NCI-H2227 treated with DMSO at 0.1 percent for 48 hours (cell line): ENCODE measurements at places on chromosomes 16 and 17.
A peak's percentile ranks its signal among the peaks of the same experiment; 100 is the strongest.

- no peak for DNase-seq
These were observed 40.6 kb downstream of the STH start for GRCh38 chr17:46039592-46040186.

- DNase-seq = no peak
These were observed 475.6 kb downstream of the CDH13 start for GRCh38 chr16:83102336-83102735.

- DNase-seq = no peak
These were observed 9.0 kb downstream of the SMIM5 start for GRCh38 chr17:75642182-75642783.

DNA sequence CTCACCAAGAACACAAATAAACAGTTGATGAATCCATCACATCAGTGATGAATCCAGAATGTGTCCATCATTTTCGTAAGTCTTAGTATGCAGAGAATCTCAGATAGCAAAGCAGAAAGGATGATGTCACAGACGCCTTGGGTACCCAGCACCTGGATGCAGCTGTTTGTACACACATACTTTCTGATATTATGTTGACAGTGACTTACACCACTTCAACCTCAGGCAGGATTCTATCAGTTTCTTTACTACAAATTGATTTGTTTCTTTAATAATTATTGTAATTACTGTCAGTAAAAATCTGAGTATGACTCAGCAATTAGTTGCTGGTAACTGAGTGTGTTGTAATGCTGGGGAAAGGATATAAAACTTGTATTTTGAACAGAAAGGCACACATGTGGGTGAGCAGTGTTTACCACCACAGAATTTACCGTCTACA is 159.8 kb downstream of the RPTOR start:
- no peak for DNase-seq

- no peak for DNase-seq
These were observed 21.8 kb downstream of the KLHL36 start for GRCh38 chr16:84670063-84670462.

DNA sequence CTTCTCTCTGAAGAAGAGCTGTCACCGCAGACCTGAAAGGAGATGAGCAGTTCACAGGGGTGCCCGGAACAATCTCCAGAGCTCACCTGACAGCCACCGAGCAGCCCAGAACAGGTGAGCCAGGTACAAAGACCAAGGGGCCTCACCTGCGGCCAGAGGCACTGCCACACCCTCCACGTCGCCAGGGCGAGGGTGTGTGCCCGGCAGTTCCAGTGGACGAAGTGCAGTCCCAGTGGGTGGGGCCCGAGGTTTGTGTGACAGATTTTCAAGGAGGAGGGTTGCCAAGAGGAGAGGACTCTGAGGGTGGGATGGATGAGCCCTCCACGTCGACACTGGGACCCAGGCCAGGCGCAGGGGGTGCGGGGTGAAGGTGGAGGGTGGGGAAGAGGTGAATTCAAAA is 61.7 kb downstream of the SMPD3 start:
- DNase-seq = no peak

DNA sequence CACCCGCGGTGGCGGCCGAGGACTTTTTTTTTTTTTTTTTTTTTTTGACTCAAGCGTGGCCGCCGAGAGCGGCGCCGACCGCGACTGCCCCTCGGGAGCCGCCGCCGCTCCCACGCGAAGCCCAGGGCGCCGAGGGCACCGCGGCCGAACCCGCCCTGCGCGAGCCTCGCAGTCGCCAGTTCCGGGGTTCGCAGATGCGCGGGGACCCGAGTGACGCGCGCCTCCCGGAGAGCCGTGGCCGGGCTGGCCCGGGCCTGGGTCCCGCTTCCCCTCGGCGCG is 1.1 kb downstream of the METRNL start:
- DNase-seq = no peak

GRCh38 chr17:34178092-34178491 is 77.0 kb upstream of the CCL2 start:
- DNase-seq = no peak

DNA sequence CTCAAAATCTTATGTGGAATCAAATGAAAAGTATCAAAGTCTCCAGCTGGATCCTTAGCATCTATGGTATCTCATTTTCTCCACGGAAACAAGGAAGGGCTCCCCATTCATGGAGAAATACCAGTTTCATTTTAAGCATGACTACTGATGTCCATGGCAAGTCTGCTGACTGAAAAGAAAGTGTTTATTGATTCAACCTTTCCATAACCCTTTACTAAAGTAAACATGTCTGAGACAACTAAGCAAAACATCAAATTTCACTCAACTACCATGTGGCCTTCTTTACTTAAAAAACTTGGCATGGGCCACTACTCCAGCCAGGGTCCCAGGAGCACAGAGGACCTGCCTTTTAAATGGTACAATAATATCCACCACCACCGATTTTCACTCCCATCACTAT is 928.0 kb upstream of the SOX9 start:
- no peak for DNase-seq

DNA sequence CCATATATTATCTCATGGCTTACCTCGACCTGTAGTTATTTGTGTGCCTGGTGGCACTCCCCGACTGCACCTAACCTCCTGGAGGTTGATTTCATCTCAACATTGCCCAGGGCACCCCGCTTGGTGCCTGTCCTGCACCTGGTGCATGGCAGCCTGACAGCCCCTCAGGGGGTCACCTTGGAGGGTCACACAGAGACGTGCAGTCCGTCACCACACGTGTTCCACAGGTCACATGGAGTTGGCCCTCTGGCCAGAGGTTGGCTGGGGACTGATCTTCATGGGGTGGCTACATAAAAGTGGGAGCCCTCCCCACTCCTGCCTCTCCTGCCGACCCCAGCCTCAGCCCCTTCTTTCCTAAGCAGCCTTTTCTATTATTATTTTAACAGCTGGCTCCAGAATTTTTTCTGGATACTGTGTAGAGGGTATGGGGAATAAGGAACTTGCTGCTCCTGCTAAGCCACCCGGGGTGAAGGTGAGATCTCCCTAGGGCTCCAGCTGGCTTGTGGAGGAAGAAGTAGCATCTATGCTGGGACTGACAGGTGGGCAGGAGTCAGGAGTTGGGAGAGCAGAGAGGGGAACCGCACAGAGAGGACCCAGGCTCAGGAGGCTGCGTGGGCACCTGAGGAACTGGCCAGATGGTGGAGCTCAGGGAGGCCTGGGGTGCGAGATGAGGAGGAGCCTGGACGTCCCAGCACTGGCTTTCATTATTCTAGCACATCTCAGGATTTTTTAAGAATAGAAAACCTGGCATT is 12.5 kb upstream of the NKD1 start:
- DNase-seq = no peak

DNA sequence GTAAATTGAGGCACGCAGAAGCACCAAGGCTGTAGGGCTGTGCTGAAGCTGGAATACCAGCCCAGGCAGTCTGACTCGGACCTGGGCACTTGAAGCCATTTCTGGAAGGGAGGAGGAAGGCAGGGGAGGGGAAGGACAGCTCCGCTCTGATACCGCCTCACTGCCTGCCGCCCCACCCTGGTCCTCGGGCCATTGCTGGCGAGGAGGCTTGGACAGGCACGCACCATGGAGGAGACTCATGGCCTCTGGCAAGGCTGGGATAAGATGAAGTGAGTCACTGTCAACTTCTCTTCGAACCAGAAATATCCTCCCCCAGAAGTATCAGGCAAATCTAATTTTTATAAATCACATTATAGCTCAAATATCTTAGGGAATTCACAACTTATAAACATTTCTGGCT is 81.3 kb downstream of the SDK2 start:
- DNase-seq = no peak

- DNase-seq = no peak
These were observed 117.6 kb upstream of the ZNF750 start for GRCh38 chr17:82957469-82957795.

DNA sequence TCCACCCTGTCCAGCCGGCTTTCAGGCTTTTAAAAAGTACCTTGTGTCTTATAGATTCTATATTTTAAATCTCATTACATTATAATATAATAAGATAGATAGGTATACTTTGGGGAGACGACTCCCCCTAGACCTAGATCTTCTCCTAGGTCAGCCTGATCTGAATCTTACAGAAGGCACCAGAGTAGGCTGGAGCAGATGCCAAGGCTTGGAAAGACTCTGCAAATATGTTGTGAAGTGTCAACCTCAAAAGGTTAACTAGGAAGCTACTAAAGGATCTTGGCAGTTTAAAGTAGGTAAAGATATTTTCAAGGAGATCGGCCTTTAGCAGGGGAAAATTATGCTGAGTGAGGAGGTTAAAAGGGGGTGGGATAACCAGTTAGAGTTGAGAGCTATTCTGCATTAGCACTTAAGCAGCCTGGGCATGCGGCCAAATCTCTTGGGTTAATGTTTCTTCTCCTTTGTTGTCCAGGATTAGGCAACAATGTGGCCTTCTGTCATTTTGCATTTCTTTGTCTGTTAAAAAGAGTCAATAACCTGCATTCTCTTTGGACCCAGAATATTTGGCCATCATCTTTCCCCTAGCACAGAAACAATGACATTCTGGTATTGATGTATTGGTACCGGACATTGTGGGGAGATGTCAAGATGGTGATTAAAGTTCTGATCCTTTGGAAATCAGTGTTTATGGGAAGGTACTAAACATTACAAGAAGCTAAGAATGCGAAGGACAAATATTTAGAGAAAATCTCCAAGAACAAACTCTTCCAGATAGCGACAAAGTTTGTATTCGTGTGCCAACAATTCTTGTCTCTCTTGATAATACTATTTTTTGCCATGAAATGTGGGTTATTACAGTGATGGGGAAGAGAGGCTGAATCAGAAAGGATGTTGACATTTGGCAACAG is 51.2 kb upstream of the DHX40 start:
- peak; percentile 95 for DNase-seq

DNA sequence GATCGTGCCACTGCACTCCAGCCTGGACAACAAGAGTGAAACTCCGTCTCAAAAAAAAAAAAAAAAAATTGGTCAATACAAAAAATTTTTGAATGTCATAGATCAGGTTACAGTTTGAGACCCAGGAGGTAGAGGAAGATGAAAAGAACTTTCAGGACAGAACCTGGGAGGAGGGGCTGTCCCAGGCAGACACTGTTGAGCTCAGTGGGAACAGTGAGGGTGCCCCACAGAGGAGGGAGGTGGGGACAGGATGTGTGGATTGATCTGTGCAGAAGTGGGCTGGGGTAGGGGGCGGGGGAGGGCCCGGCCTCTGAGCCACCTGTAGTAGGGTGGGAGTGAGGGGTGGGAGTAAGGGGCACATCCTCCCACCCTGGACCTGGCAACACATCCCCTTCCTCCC is 58.3 kb downstream of the PRMT7 start:
- no peak for DNase-seq

DNA sequence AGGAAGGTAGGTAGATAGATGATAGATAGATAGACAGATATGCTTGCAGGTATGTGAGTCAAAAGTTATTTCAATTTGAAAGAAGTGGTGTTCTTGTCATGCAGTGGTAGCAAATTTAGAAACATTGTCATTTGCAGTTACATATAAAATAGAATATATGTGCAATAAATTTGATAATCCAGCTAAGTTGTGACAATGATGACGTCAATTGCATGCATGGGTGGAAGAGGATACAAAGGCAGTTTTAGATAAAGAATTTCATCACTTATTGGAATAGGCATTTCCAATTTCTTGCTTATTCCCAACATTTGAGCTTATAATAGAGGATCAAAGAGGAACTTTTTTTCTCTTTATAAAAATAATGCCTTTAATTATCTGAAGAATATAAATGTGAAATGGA is 99.2 kb upstream of the KCNJ16 start:
- DNase-seq = no peak

DNA sequence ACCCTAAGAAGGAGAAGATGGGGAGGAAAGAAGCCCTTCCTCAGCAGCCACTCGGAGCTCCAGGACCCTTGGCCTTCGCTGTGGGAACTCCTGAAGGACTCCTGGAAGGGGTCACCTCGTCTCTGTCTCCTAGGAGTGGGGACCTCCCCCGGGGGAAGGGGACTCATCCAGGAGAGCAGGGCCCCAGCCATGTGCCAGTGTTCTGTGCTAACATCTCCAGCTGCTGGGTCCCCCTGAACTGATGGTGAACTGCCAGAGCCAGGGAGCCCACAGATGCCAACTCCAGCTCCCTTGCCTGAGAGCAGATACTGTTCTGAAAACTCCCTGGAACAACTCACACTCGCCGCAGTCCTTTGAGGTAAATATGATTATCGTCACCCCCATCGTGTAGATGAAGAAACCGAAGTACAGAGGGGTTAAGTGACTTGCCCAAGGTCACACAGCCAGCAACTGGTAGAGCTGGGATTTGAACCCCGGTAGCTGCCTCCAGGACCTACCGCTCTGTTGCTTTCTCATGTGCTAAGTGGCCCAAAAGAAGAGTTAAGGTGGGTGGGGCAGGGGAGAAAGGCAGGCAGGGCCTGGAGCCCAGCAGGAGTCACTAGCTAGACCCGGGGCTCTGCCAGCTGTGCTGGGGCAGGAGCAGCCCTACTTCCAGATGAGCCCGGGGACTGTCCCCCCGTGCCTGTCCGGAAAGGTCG is 10.5 kb downstream of the TIMM22 start:
- DNase-seq = no peak

DNA sequence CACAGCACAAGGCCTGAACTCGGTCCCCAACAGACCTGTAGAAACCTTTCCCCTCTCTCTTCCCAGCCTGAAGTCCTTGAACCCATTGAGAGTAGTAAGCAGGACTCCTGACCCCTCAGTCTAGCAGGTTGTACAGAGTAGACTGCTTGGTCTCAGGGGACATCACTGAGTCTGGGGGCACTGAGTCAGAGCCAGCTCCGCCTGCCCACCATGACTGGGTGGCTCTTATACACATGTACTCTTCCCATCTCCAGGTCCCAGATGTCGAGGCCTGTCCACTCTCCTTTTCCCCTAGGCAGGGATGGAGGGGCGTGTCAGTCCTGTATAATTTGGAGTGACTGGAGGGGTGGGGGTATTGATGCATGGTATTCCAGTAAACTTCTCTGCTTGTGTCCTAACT is 23.5 kb downstream of the LIG3 start:
- DNase-seq = no peak

DNA sequence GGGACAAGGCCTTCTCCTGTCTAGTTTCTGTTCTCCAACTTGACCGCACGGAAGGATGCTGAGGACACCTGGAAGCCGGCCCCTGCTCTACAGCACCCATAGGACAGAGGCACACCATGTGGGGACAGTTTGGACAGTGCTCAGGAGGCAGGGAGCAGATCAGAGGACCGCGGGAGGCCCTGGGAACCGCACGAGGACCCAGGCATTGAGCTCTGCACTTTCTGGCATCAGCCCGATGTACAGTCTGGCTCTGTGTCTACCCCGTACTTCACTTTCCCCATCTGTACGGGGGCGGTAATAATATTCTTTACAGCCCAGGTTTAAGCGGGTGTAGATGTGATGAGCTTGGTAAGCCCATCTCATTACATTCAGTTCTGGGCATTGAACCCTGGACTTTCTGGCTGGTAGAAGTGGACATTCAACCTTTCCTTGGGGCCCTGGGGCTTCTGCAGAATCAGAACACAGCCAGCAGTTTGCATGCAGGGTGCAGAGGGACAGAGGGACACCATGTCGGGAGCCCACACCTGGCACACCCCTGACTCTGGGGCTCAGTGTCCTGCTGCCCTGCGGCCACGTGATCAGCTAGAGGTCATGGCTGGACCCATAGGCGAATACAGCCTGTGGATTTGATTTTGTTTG is 258.7 kb downstream of the SEC14L1 start:
- no peak for DNase-seq

GRCh38 chr17:42153919-42154742 is 658 bp downstream of the RAB5C start:
- DNase-seq = no peak

- DNase-seq = no peak
These were observed 6.0 kb downstream of the TEKT5 start for GRCh38 chr16:10688726-10689125.
